Myometrial cell (primary cell): ENCODE measurements at places on chromosomes 3 and 15. TPM values are rescaled to one million over a fixed set of nuclear protein-coding genes. Genes with fewer than 3 reads are reported as not detected.

PIGZ gene
- total RNA-seq, result 1.7 and 2.1 TPM in 2 replicates

RTP3 gene
- total RNA-seq, result not detected in 2 replicates

TBC1D21 gene
- not detected in 2 replicates for total RNA-seq

CHRM5 gene
- not detected in 2 replicates for total RNA-seq

IL20RB gene
- total RNA-seq, result 34.0 and 37.6 TPM in 2 replicates

CNTN6 gene
- total RNA-seq, result not detected in 2 replicates
